Stimulated activated CD8-positive, alpha-beta memory T cell treated with anti-CD3 and anti-CD28 coated beads, Interleukin-4, amount 100 ng/mL, for 24 hours (primary cell): ENCODE measurements at places on chromosomes 1 and 21.

- no peak for DNase-seq
These were observed 15.1 kb upstream of the FYB2 start for GRCh38 chr1:56834137-56834900.

GRCh38 chr1:103267893-103268292 is 159.6 kb upstream of the COL11A1 start:
- DNase-seq: no peak

DNA sequence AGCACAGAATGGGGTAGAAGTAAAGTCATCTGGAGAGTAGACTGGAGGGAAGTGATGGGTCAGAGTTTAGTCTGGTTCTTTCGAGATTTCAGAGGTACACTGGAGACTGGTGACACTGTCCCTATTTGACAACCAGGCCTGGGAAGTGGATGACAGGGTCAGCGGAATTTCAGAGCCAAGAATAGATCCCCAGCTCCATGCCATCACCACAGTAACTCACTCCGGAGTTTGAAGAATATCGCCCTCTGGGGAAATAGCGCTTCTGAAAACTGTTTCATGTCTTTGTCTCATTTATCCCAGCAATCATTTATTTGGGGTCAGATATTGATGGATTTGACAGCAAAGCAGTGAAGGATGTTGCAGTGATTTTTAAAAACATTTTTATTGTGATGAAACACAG is 7.6 kb upstream of the NFASC start:
- no peak for DNase-seq

DNA sequence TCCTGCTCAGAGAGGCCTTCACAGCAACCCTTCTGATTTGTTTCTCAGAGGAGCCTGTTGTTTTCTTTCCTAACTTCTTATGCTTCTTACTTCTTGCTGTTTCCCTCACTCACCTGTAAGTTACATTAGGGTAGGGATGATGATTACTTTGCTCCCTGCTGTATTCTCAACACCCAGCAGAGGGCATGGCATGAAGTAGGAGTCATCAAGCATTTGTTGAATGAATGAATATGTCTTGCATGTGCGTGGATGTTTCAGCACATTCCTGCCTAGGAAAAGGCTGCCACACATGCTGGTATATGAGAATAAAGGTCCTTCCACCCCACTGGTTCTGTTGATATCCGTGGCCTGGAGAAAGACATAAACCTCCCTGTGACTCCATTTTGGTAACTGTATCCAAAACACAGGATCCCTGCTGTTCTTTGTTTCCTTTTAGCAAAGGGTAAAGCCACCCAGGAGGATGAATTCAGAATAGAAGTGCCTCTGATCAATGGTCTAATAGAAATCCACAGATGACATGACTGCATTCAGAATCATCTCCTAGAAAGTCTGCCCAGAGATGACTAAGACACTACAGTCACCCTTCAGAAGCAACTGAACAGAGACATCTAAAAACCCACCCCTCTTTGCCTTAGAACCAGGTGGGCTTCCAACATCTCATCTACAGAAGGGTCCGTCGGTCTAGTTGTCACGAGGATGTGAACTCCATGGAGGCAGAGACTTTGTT is 168.8 kb downstream of the ZSCAN20 start:
- DNase-seq: no peak

GRCh38 chr1:53543778-53544695 is 84.8 kb downstream of the DMRTB1 start:
- no peak for DNase-seq

DNA sequence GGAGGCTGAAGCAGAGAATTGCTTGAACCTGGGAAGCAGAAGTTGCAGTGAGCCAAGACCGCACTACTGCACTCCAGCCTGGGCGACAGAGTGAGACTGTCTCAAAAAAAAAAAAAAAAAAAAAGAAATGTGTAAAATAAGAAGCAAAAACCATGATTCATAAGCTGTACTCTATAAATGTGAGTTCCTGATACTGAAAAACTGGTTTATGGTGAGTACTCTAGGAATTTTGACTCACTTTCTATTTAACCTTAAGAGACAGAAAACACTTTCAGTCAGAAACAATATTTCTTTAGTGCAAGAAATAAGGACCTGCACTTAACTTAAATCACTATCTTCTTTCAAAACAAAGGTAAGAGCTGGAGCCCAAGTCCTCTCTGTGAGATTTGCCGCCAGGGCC is 19.9 kb upstream of the POU2F1 start:
- no peak for DNase-seq

GRCh38 chr1:178122283-178122682 is 28.4 kb downstream of the RASAL2 start:
- no peak for DNase-seq

GRCh38 chr1:116855191-116855619 is 54.5 kb upstream of the PTGFRN start:
- no peak for DNase-seq

GRCh38 chr21:46055863-46056281 is 42.0 kb upstream of the COL6A2 start:
- DNase-seq: no peak

DNA sequence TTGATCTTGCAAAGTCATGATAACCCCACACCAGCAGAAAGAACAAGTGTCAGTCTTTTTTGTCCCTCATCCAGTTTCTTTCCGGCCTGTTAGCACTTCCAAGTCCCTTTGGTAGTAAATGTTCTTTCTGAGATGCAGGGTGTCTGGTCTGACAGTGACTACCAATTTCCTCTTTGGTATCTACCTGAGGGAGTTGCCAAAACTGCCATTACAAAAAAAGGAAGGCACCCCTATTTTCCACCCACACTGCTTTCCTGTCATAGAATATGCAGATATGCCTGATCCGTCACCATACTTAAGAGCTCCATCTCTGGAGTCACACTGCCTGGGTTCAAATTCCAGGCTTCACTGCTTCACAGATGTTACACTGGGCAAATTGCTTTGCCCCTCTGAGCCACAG is 72.4 kb downstream of the ZNF281 start:
- no peak for DNase-seq
